ENCODE measurements at places on chromosomes 11 and 22.
A peak's percentile ranks its signal among the peaks of the same experiment; 100 is the strongest.

- DNase-seq: no peak
Observed at GRCh38 chr22:29820961-29821290, 17.1 kb downstream of the ASCC2 start.

GRCh38 chr11:131464461-131464860 is 94.0 kb downstream of the NTM start:
- no peak for DNase-seq

DNA sequence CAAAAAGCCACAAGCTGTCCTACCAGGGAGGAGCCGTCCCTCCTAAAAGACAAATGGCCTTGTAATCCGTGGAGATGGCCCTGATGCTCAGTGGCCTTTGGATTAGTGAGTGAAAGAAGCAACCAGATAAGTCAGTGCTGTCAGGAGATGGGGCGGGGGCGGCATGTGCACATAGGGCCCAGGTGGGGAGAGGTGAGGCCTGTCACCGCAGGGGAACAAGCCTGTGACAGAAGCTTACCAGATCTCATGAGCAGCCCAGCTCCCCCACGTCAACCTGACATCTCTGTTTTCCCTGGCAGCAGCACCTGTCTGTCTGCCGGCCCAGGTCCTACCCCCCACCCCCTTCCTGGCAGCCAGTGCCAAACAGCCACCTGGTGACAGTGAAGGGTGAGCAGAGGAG is 162.6 kb downstream of the BUD13 start:
- DNase-seq: no peak

GRCh38 chr11:79173615-79174014 is 267.2 kb downstream of the TENM4 start:
- DNase-seq: peak; percentile 85

- DNase-seq: no peak
Observed at GRCh38 chr22:38799265-38800002, 5.5 kb upstream of the DNAL4 start.

GRCh38 chr11:44950625-44951476 is at the start of gene TP53I11:
Gene TP53I11, minus strand, starts transcription at chr11:44950883. Its CDS starts 12,548 bp downstream, at chr11:44938335.
- peak; percentile 80 for DNase-seq

DNA sequence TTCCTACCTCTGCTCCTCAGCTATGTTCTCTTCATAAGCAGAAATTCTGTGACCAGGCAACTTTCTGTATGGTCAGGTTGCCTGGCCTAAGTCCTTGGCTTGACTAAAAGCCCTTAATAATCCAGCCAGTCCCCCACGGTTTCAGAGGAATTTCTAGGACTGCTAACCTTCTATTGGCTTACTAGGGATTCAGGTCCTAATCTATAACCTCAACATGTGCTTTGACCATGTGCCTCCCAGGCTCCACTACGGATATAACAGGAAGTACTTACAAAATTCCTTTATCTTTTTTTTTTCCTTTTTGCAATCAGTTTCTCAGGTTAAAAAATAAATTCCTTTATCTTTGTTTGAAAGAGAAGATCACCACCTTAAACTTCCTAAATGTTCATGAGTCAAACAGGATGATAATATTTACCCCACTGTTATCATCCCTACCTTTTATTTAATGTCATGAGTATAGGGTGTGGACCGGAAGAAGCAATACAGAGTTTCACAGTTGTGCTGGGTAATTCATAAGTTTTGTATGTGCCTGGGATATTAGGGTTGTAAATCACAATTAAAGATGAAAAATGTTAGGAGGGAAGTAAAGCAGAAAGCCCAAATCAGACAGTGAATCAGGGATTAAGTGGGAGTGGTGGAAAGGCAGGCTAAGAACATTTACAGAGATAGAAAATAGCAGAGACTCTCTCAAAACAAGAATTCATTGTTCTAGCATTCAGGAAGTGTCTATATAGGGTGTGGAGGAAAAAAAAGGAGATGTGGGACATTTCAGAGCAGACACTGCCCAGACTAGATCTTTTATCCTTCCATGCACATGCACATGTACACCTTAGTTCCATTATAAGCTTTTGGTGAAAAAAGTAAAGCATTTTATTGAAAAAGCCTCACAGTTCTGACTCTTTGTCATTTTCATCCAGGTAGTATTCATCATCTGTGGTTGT is 10.7 kb upstream of the POGLUT3 start:
- DNase-seq: no peak

DNA sequence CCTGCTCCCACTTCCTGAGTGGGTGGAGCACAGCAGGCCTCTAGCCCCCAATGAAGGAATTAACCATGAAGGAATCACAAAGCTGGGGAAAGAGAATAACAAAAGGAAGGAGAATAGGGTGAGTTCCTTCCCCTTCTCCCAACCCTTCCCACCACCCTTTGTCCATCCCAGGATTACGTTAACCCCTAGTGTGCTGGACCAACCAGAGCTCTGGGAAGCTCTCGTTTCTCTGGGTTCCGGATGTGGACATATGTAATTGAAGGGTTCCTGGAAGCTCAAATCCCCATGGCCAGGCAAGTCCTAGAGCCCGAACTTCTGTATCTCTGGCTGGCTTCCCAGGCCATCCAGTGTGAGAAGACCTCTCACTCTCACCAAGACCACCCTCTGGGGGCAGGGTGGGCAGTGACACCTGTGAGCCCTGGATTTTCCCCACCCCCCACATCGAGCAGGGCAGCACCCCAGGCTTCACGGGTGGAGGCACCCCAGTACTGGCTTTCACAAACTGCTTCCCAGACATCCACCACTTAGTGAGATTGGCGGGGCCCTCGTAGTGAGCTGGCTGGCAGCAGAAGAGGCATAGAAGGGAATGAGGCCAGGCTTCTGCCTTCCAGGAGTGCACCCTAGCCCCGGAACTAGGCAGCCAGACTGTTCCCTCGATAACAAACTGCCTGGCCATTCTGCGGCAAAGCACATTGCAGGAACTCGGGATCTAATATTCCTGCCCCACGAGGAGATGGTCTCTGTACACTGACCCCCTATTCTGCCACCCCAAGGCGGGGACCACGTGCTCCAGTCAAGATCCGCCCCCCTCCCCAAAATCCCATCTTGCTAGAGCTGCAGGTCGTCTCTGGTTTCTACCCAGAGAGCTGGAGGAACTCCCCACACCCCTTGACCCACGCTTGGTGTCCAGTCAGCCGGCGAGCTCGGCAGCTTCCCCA is 2.1 kb downstream of the NECTIN1 start:
- no peak for DNase-seq

DNA sequence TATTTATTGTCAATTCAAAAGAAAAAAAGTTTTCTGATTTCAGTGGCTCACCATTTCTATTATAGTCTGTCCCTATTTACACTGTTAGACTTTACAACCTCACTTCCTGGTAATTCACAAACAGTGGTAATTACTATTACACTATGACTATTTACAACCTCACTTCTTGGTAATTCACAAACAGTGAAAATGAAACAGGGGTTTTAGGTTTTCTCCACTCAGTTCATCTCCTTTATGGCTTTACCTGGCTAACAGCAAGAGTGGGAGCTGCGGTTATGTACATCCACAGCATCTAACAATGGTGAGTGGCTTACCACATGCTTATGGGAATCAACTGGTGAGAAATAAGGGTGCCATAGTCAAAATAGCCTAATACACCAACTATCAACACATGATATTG is 166.4 kb downstream of the CASP12 start:
- DNase-seq: no peak

DNA sequence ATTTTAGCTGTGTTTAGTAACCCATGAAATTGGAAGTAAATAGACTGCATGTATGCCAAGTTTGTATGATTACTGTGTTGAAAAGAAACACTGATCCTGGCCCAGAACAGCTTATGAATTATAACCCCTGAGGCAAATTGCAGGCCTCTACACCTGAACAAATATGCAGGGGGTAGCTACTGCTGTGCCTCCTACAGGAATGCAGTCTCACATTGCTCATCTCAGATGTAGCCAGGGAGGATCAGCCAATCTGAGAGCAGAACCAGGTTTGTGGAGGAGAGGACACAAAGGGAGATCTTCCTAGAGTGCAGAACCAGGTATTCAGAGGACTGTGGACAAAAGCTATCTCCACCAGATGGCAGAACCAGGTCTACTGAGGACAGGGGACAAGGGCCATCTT is 442.2 kb upstream of the DDI1 start:
- DNase-seq: no peak

GRCh38 chr11:16392616-16393015 is 36.3 kb upstream of the SOX6 start:
- DNase-seq: peak; percentile 41

DNA sequence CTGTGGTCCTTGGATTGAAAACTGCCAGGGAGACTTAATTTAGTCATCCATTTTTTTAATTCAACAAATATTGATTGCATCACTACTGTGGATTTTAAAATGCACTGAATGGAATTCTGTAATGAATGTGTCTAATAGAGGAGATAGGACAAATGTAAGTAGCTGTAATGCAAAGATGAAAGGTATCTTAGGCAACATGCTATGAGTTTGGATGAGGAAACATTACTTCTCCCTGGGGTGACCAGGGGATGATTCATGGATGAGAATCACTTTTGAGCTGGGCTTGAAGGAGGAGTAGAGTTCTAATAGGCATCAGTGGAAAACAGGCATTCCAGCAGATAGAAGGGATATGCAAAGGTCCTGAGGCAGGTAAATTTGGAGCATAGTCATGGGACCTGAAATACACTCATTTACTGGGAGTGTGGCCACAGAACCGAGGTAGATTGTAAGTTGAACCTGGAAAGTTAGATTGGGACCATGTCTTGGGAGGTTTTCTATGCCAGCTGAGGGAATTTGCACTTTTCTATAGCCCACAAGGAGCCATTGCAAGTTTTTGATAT is 43.4 kb downstream of the PKNOX2 start:
- peak; percentile 49 for DNase-seq

GRCh38 chr11:8314916-8315315 is 51.2 kb upstream of the LMO1 start:
- DNase-seq: no peak

- peak; percentile 20 for DNase-seq
Observed at GRCh38 chr22:39656495-39657490, 86.2 kb downstream of the CACNA1I start.

GRCh38 chr11:108370990-108371389 is 96.3 kb downstream of the C11orf65 start:
- no peak for DNase-seq

- DNase-seq: no peak
Observed at GRCh38 chr11:72292106-72292785, 48.3 kb upstream of the PHOX2A start.

- DNase-seq: no peak
Observed at GRCh38 chr11:68223275-68223674, 10.2 kb upstream of the KMT5B start.

DNA sequence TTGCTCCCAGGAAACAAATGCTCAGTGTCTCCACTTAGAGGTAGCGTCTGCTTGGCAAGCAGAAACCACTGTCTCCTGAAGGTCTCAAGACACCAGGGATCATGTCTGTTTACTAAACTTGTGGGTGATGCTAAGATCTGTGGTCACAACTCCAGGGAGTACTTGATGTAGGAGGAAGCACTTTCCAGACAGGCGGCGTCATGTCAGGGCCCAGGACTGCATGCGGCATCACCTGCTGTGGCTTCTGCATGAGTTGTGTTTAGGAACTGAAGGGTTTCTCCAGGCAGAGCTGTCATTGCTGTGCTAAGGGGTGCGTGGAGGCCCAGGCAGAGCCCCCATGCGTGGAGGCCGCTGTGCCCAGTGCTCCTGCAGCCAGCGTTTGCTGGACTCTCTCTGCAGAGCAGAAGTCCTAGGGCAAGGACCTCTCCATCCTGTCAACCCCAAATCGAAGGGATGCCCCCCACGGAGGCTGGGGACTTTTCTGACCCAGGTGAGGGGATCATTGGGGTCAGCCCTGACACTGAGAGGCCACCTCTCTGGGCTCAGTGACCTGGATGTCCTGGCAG is 8.1 kb upstream of the PANX2 start:
- DNase-seq: no peak

DNA sequence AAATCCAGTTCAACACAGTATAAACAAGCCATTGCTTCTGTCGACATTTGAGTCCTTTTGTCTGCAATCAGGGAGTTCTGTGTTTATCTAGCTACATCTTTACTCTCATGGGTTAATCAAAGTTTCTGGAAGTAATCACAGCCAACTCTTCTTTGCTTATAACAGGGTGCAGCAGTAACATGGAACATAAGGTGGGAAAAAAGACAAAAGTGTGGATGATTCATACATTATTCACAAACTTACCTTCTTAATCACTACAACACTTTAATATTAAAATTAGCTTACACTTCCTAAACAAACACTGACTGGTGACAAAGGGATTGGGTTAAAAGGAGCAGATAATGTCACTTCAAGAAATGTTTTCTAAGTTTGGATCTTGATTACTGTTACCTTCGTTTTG is 44.7 kb downstream of the SNX19 start:
- DNase-seq: no peak

GRCh38 chr11:95337972-95338429 is 107.0 kb upstream of the SESN3 start:
- DNase-seq: no peak

- DNase-seq: peak; percentile 89
Observed at GRCh38 chr11:122724520-122724919, 69.0 kb downstream of the UBASH3B start.

- no peak for DNase-seq
Observed at GRCh38 chr11:86934582-86934900, 20.7 kb downstream of the FZD4 start.

- peak; percentile 85 for DNase-seq
Observed at GRCh38 chr11:102220728-102221467, 96.4 kb upstream of the BIRC3 start.

DNA sequence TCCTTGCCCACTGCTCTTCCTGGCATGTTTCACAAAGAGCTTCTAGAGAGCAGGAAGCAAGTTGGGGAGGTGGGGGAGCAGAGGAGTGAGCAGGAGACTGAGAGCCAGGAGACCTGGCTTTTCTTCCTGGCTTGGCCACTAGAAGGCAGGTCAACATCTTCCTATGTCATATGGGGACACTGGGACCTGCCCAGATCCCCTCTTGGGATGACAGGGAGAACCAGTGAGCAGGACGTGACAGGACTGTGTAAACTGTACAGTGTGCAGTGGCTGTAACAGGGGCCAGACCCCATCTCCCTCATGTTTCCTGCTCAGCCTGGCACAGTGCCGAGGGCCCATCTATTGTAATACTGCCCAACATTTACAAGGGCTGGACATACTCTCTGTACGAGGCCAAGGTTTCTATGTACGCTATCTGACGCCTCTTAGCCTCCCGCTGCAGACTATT is 29.4 kb downstream of the GDPD5 start:
- DNase-seq: no peak

GRCh38 chr22:19385221-19385906 is 46.2 kb downstream of the HIRA start:
- no peak for DNase-seq

- no peak for DNase-seq
Observed at GRCh38 chr22:36510384-36510783, 3.5 kb upstream of the FOXRED2 start.

GRCh38 chr11:120513436-120514315 is 2.1 kb downstream of the GRIK4 start:
- no peak for DNase-seq

DNA sequence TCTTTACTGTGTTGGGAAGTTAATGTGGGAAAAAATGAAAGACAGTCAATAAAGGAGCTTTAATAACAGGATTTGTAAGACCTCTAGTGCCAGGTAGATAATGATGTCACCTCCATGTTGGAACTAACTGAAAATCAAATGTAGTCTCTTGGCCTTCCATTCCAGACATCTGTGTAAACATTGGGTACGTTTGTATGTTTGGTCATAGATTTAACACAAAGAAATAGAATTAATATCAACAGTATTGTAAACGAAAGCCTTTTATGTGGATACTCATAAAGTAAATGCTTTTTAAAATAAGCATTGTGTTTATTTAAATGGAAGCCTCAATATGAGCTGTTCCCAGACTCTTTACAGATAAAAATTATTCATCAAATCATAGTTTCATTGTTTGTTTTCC is 605.7 kb downstream of the METTL15 start:
- no peak for DNase-seq
